Activated CD4-positive, alpha-beta T cell treated with anti-CD3 and anti-CD28 coated beads for 1 hour (primary cell): ENCODE measurements at places on chromosomes 1 and 21.

GRCh38 chr21:38806942-38807284 is 1.2 kb downstream of the ETS2 start:
- DNase-seq: no peak

GRCh38 chr21:42233067-42233961 is 14.4 kb downstream of the ABCG1 start:
- peak; percentile 57 for DNase-seq

DNA sequence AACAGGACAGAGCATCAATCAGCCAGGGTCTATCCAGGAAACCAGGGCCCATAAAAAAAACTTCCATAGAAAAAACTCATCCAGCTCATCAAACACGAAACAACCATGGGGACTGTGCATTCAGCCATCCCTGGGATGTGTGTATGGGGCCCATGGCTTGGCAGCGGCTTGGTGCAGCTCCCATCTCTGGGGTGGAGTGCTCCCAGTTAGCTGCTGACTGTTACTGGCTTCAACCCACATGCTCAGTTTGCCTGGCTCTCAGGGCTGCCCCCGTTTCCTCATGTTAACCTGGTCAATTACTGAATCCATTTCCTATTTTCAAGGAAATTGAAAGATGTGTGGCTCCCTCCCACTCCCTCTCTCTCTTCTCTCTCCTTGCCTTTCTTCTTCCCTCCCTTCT is 37.3 kb upstream of the STUM start:
- no peak for DNase-seq

- DNase-seq: no peak
Measured at GRCh38 chr1:35637401-35637809, 3.9 kb downstream of the PSMB2 start.

DNA sequence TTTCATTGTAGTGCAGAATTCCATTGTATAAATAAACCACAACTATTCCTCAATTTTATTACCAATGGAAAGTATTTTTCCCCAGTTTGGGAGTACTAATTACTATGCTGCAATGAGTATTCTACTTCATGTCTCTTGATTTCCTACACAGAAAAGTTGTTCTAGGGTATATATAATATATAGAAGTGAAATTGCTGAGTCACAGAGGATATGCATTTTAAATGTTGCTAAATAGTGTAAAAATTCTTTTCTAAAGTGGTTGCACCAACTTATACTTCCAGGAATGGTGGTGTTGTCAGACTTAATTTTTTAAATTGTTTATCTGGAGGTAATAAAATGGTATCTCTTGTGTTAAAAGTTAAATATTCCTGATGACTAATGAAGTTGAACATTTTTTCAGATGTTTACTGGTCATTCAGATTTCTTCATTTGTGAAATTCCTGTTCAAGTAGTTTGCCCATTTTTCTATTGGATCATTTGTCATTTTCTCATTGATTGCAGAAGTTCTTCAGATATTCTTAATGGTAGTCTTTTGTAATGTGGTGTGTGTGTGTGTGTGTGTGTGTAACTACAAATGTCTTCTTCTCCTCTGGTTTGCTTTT is 19.1 kb upstream of the MYOG start:
- DNase-seq: no peak

DNA sequence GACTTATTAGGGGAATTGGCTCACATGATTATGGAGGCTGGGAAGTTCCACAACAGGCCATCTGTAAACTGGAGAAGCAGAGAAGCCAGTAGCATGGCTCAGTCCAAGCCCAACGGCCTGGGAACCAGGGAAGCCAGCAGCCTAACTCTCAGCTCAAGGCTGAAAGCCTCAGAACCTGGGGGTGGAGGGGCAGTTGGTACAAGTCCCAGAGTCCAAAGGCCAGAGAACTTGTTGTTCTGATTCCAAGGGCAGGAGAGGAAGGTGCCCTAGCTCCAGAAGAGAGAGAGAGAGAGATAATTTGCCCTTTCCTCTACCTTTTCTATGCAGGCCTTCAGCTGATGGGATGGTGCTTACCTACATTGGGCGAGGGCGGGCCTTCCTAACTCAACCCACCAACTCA is 55.3 kb downstream of the MAN1C1 start:
- no peak for DNase-seq

- no peak for DNase-seq
Measured at GRCh38 chr1:44524655-44525500, 119.8 kb downstream of the RNF220 start.

GRCh38 chr1:27237112-27237511 is 2.7 kb downstream of the WDTC1 start:
- DNase-seq: no peak

DNA sequence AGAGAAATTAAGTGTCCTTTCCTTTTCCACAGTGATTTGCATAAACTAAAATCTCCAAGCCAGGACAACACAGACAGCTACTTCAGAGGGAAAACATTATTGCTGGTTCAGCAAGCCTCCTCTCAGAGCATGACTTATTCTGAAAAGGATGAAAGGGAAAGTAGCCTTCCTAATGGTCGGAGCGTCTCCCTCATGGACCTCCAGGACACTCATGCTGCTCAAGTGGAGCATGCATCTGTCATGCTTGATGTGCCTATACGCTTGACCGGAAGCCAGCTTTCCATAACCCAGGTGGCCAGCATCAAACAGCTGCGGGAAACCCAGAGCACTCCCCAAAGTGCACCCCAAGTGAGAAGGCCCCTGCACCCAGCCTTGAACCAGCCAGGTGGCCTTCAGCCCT is 39.1 kb downstream of the CLEC20A start:
- no peak for DNase-seq

DNA sequence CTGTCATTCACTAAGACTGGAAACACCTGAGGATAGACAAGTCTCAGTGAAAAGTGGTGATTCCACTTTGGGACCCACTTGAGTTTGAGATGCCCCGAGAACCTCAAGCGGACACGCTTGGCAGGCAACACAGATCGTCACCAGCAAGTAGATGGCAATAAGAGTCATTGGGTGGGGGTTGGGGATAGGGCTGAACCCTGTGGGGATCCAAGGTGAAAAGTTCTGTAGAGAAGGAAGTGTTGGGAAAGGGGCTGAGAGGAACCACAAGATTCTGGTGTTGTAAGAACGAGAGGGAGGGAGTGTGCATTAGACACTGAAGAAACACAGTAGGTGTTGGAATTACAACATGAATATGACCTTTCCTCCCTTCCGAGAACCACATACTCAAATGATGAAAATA is 45.4 kb upstream of the TDRD10 start:
- no peak for DNase-seq

- no peak for DNase-seq
Measured at GRCh38 chr1:53342735-53343470, 15.0 kb upstream of the LRP8 start.

GRCh38 chr21:43805275-43805800 is 16.0 kb downstream of the RRP1 start:
- DNase-seq: no peak

DNA sequence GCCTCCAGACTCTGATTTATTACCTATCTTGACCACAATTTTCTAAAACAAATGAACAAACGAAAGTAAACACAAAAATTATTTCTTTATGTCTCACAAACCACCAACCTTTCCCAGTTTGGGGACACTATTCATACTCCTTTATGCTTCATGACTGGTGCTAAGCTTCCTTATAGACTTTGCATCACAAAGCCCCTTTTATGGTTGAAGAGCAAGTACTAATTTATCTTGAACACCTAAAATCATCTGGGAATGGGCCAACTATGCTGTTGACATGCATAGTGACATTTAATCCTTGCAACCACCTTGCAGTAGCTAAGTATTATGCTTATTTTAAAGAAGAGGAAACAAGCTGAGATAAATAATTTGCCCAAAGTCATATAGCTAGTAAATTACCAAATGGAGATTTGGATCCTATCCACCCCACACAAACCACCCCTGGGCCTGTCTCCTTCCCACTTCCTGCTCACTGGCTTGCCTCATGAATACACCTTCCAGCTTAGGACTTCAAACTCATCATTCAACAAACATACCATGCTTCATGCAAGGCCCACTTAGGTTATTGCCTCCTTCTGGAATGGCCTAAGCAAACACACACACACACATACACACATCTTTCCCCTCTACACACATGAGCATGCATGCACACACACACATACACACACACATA is 192.2 kb downstream of the PLPP3 start:
- no peak for DNase-seq

GRCh38 chr1:111538343-111539025 is 35.1 kb upstream of the ADORA3 start:
- no peak for DNase-seq

GRCh38 chr1:153962088-153963029 is 978 bp downstream of the SLC39A1 start:
- DNase-seq: no peak

- no peak for DNase-seq
Measured at GRCh38 chr1:108878678-108879077, 1.9 kb downstream of the GPSM2 start.

DNA sequence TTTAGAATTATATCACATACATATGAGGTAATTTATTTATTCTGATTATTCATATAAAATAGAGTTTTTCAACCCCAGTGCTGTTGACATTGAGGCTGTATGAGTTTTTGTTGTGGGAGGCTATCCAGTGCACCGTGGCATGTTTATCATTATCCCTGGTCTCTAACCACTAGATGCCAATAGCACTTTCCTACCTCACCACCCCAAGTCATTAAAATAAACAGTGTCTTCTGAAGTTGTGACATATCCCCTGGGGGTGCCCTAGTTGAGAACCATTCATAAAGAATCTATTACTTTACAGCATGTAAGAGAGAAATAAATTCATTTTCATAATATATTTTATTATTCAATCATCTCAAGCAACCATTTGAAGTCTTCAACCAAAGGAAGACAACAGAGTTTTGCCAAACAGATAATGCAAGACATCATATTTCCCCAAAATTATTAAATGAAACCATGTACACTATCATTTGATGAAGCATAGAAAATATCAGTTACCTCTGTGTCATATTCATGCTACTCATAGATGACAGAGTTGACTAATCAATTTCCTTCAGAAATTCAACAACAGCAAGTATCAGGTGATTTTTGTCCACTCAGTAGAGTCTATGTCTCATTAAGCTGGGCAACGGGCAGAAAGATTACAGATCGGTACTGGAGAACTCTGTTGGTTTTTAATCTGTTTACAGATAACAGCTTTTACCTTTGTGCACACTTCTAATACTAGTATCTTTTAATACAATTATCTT is 39.5 kb upstream of the RGS1 start:
- no peak for DNase-seq

DNA sequence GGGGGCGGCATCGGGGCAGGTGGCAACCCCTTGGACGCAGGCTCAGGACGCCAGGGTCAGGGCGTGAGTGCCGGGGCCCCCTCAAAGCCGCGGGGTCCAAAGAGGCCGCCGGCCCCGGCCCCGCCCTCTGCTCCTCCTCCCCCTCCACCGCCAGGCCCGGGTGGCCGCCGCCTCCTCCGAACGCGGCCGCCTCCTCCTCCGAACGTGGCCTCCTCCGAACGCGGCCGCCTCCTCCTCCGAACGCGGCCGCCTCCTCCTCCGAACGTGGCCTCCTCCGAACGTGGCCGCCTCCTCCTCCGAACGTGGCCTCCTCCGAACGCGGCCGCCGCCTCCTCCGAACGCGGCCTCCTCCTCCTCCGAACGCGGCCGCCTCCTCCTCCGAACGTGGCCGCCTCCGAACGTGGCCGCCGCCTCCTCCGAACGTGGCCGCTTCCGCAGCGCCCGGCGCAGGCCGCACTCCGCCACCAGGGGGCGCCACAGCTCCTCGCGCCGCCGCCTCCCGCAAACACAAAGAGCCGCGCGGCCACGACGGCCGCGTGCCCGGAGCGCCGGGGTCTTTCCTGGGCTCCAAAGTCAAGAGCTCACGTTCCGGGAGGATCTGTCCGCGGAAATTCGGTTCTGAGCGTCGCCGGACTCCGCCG is 19.3 kb upstream of the SAMD11 start:
- DNase-seq: peak; percentile 79

DNA sequence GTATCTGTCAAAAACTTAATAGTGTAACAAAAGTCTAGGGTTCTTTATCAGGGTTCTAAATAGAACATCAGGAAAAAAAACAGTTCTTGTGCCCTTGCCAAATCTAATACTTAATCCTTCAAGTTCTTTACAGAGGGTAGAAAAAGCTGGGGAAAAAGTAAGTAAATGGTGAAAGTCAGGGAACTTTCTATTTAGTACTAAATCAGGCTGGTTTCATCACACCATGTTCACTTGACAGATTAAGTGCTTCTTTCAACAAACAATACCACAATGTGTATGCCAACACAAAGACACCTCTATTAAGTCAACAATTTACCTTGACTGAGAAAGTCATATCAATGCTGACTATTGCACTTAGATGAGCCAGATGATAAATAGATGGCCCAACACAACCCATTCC is 9.7 kb downstream of the DBT start:
- no peak for DNase-seq

DNA sequence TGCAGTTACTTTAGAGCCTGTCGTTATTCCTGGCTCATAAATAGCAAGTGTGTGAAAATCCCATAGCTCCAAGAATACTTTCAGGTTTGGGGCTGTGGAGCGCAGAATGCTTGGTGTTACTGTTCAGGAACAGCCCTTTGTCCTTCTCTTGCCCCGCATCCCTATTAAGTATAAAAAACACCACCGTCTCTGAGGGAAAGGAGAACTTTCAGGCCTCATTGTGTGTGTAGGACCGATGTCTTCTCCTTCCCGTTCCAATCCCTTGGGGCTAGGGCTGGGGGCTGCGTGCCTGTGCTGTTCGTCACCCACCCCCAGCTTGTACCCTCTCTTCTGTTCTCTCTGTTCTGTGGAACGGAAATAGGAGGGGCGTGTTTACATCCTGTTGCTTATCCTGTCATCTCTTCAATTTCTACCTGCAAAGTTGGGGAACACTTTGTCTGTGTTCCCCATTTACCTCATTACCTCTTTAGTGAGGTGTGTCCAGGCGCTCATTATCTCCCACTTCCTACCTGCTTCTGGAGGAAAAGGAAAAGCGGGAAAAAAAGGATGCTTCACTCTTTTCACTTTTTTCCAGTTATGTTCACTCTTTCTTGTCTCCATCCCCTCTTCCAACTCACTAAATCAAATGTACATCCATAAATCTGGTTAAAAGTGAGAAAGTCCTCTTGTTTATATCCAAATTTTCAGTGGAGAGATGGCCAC is 788 bp upstream of the TXNIP start:
- no peak for DNase-seq

DNA sequence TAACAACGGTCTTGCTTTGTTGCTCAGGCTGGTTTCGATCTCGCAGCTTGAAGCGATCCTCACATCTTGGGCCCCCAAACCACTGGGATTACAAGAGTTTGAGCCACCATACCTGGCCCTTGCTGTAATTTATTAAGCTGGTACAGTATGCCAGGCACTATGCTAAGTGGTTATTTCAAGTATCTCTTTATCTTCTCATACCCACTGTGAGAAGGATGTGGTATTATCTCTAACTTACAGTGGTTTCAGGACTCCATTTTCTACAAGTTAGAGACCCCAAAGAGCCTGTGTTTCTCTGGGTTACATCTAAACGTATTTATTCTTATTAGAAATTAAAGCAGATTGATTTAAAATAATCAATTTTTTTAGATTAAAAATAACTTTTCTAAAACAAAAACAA is 8.1 kb upstream of the ST3GAL3 start:
- no peak for DNase-seq
